ENCODE measurements at places on chromosomes 12 and 14. TPM values are rescaled to one million over a fixed set of nuclear protein-coding genes. Genes with fewer than 3 reads are reported as not detected.

The SERPINA12 gene
- not detected for total RNA-seq

The C12orf50 gene
- total RNA-seq, result not detected

The SLC5A8 gene
- 0.29 TPM for total RNA-seq

The MFAP5 gene
- total RNA-seq, result 33.9 TPM

The LHX5 gene
- not detected for total RNA-seq

The OR10G2 gene
- total RNA-seq, result not detected

The FAM90A1 gene
- not detected for total RNA-seq

GRCh38 chr14:90429754-90430153, 32.9 kb downstream of the CALM1 start:
- no peak overlapping the region for H3K4me3 ChIP-seq
- no peak overlapping the region for H3K27ac ChIP-seq
- H3K36me3 ChIP-seq, result no peaks in the 10 kb centered on the region

GRCh38 chr12:10369557-10370415, 20.1 kb downstream of the KLRK1 start:
- H3K27ac ChIP-seq, result no peak overlapping the region
- no peaks in the 10 kb centered on the region for H3K27me3 ChIP-seq
- no peaks in the 10 kb centered on the region for H3K36me3 ChIP-seq
- H3K4me1 ChIP-seq, result peaks cover 24% of the 10 kb centered on the region
- DNase-seq, result no peak
- H3K4me3 ChIP-seq, result no peak overlapping the region

DNA sequence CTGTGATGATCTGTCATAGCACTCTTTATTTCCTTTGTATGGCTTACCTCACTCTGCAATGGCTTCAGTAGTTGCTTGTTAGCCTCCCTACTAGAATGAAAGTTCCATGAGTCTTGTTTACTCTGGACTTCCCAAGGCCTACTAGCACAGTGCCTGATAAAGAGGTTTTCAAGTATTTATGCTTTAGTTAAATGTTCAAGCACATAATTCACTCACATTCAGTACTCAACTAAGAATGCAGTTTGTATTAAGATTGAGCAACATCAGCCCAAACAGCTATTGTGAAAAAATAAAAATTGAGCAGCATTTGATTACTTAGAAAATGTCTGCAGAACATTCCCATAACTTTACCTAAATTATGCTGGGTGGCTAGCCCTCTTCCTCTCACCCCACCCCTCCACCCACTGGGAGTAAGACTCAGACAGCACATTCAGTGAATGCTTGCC, 158.9 kb upstream of the AMIGO2 start:
- H3K4me1 ChIP-seq, result no peaks in the 10 kb centered on the region
- no peak overlapping the region for H3K27ac ChIP-seq
- H3K27me3 ChIP-seq, result no peaks in the 10 kb centered on the region
- no peak for DNase-seq

GRCh38 chr14:33839193-33840076, 111.4 kb downstream of the EGLN3 start:
- H3K27ac ChIP-seq, result no peak overlapping the region
- DNase-seq, result peak; percentile 54
- H3K36me3 ChIP-seq, result no peaks in the 10 kb centered on the region
- no peaks in the 10 kb centered on the region for H3K27me3 ChIP-seq

- no peak for DNase-seq
- no peak overlapping the region for H3K4me3 ChIP-seq
- H3K4me1 ChIP-seq, result no peaks in the 10 kb centered on the region
- no peak overlapping the region for H3K27ac ChIP-seq
- no peaks in the 10 kb centered on the region for H3K27me3 ChIP-seq
These were observed 21.6 kb downstream of the RERGL start for GRCh38 chr12:18068355-18068754.

DNA sequence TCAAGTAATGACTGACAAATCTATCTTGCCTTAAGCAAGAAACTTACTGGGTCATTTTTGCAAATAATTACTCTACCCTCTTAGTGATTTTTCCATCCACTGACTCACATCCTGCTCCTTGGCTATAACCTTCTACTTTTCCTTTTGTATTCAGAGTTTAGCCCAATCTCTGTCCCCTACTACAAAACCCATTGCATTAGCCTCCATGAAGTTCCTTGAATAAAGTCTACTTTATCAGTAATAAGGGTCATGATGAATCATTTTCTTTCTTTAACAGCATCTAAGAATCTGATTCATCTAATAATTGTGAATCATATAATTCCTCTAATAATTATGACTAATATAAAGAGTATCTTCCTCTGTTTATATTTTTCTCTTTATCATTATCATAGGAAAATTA, 132.6 kb downstream of the NTS start:
- H3K36me3 ChIP-seq, result no peaks in the 10 kb centered on the region
- H3K4me3 ChIP-seq, result no peak overlapping the region
- no peaks in the 10 kb centered on the region for H3K4me1 ChIP-seq
- no peak overlapping the region for H3K27ac ChIP-seq
- H3K27me3 ChIP-seq, result no peaks in the 10 kb centered on the region

DNA sequence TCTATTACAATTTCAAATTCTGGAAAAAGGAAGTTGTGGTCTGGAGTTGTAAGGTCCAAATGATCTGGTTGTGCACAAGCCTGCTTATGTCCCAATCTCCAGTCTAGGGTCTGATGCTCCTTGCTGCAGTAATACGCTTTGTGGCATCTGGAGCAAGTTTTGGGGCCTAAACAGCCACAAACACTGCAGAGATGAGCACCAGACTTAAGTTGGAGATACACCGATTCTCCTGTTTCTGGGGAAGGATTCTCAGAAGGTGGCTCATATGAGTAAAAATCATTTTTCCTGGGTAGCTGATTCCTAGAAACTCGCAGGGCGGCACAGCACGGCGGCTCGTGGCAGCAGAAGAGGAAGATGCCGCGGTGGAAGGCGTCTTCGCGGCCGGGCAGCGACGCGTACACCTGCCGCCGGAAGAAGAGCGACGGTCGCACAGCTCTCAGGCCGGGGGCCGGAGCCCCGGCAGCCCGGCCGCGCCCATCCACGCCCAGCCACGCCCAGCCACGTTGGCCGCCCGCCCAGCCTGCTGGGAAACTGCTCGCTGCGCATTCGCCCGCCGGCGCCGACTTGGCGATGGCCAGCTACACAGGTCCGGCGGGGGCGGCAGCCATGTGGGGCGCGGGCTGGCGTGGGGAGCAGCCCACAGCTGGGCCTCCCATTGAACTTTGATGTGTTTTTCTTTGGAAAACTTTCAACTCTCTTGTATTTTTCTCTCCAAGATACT, 129.0 kb downstream of the ASCL4 start:
- H3K4me3 ChIP-seq, result peak overlapping the region; percentile 39
- DNase-seq, result peak; percentile 76
- H3K27me3 ChIP-seq, result no peaks in the 10 kb centered on the region
- H3K4me1 ChIP-seq, result peaks cover 7% of the 10 kb centered on the region

GRCh38 chr12:55142669-55143565, 16.7 kb downstream of the OR9K2 start:
- H3K4me1 ChIP-seq, result no peaks in the 10 kb centered on the region
- peak; percentile 30 for DNase-seq
- H3K27me3 ChIP-seq, result no peaks in the 10 kb centered on the region

DNA sequence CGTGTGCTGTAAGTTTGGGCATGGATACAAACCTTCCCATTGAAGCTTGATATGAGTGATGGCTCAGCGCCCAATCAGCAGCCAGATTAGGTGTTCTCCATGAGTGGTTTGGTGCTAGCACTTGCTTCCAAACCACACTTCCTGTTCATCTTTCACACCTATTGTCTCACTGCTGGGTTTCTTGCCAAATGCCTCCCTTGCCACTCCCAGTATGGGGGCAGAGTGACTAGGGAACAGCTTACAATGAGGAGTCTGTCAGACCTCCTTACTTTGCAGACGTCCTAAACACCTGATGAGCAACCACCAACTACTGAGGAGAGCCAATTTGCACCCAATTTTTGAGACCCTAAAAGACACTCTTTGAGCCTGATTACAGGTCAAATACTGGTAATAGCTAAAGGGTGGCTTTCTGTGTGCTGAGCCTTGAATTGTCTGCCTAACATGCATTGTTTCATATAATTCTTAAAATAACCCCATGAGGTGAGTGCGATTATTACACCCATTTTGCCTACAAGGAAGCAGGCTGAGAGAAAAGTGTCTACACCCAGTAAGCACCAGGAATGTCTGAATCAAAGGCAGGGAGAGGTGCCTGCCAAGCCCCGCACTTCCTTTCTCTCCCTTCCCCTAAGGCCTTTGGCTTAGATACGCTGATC, 48.4 kb upstream of the FOS start:
- H3K36me3 ChIP-seq, result no peaks in the 10 kb centered on the region
- no peak overlapping the region for H3K4me3 ChIP-seq
- DNase-seq, result peak; percentile 74
- peaks cover 28% of the 10 kb centered on the region for H3K4me1 ChIP-seq
- no peaks in the 10 kb centered on the region for H3K27me3 ChIP-seq

DNA sequence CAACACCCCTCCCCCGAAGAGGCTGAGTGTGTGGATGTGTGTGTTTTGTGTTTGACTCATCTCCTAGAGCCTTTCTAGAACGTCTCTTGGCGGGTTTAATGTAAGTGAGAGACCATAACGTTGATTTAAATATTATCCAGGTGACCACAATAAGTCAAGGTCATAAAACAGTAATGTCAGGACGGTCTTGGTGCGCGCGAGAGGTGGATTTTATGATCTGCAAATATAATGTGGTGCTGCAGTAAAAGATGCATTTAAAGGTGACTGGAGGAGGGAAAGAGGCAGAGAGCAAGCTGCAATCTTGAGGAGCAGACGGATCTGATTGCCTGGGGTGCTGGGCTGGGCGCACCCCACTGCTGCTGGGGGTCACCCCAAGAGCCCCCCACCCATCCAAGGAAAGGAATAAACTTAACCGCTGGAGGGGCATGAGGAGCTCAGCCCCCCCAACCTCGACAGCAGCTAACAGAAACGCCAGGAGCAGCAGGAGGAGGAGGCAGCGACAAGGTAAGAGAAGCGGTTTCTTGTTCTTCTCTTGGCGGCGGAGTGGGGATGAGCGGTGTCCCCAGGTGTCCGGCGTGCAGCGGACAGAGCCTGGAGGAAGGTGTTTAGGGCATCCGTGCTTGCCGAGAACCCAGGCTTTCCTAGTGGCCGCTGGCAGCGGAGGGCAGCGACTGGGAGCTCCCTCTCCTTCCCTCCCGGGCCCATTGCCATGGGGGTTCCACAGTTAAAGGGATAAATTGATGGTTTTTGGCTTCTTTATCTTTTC, 5.5 kb downstream of the HOXC10 start:
- H3K27ac ChIP-seq, result no peak overlapping the region
- no peak for DNase-seq
- H3K4me3 ChIP-seq, result no peak overlapping the region
- H3K36me3 ChIP-seq, result no peaks in the 10 kb centered on the region

DNA sequence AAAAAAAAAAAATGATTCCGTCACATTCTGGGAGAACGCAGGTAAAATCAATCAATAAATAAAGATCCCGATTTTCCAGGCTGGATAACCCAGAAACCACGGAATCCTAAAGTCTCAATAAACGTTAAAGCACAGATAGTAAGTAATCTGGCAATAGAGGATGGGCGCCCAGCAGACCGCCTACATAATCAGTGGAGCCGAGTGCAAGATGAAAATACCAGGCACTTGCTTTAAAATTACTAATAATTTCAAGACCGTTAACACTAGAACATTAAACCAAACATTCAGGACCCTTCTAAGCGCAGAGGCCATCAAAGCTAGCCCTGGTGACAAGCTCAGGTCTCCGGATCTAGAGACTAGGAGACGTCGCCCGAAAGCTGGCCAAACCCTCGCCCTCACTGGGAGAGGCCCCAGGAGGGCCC, 1.2 kb upstream of the DCAF11 start:
- no peaks in the 10 kb centered on the region for H3K27me3 ChIP-seq
- H3K36me3 ChIP-seq, result peaks cover 13% of the 10 kb centered on the region
- H3K4me3 ChIP-seq, result peak overlapping the region; percentile 81
- H3K4me1 ChIP-seq, result peaks cover 43% of the 10 kb centered on the region

- peaks cover 40% of the 10 kb centered on the region for H3K4me1 ChIP-seq
- H3K27ac ChIP-seq, result no peak overlapping the region
- no peak overlapping the region for H3K4me3 ChIP-seq
- no peak for DNase-seq
- no peaks in the 10 kb centered on the region for H3K27me3 ChIP-seq
These were observed 119.7 kb downstream of the SLC25A47 start for GRCh38 chr14:100442498-100443490.

DNA sequence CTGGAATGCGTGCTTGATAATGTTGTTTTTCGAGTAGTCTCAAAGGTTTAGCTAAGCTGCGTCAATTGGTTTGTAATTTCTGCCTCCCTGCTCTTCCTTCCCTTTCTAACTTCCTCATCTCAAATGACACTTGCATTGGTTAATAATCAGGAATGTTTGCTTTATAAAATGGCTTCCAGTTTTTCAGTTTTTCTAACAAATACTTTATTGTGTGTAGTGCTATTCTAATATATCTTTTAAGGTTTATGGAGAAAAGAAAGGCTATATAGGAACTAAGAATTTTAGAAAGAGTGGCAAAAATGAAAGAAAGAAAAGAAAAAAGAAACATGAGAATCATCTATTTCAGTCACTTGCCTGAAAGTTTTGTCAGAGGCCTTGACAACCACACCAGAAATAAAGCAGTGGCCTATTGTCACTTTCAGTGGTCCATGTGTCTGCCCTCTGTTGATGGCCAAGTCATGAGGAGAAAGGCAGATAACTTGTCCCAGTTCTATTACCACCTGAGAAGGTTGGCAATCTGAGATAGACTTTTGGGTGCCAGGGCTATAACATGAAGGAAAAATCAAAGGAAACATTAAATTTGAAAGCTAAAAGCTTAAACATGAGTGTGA, 221.9 kb upstream of the KITLG start:
- no peaks in the 10 kb centered on the region for H3K27me3 ChIP-seq
- no peak for DNase-seq
- H3K4me1 ChIP-seq, result no peaks in the 10 kb centered on the region
- no peaks in the 10 kb centered on the region for H3K36me3 ChIP-seq
- no peak overlapping the region for H3K27ac ChIP-seq
- no peak overlapping the region for H3K4me3 ChIP-seq

- no peak overlapping the region for H3K27ac ChIP-seq
- H3K27me3 ChIP-seq, result no peaks in the 10 kb centered on the region
- no peaks in the 10 kb centered on the region for H3K36me3 ChIP-seq
- no peak overlapping the region for H3K4me3 ChIP-seq
These were observed 143.2 kb downstream of the PHLDA1 start for GRCh38 chr12:75888399-75888798.

GRCh38 chr12:16600525-16600924, 5.4 kb downstream of the LMO3 start:
- peaks cover 9% of the 10 kb centered on the region for H3K27me3 ChIP-seq
- H3K4me3 ChIP-seq, result no peak overlapping the region
- DNase-seq, result no peak
- H3K27ac ChIP-seq, result no peak overlapping the region
- H3K36me3 ChIP-seq, result no peaks in the 10 kb centered on the region

GRCh38 chr14:90521084-90521929, 124.5 kb downstream of the CALM1 start:
- DNase-seq, result peak; percentile 68
- no peaks in the 10 kb centered on the region for H3K36me3 ChIP-seq
- peak overlapping the region; percentile 56 for H3K27ac ChIP-seq
- peaks cover 54% of the 10 kb centered on the region for H3K4me1 ChIP-seq
- H3K27me3 ChIP-seq, result no peaks in the 10 kb centered on the region

- no peak overlapping the region for H3K4me3 ChIP-seq
- no peaks in the 10 kb centered on the region for H3K4me1 ChIP-seq
- DNase-seq, result no peak
- no peaks in the 10 kb centered on the region for H3K27me3 ChIP-seq
- H3K27ac ChIP-seq, result no peak overlapping the region
- no peaks in the 10 kb centered on the region for H3K36me3 ChIP-seq
These were observed 84.3 kb upstream of the NELL2 start for GRCh38 chr12:44960423-44960822.
